ENCODE measurements at places on chromosomes 5 and 9.

DNA sequence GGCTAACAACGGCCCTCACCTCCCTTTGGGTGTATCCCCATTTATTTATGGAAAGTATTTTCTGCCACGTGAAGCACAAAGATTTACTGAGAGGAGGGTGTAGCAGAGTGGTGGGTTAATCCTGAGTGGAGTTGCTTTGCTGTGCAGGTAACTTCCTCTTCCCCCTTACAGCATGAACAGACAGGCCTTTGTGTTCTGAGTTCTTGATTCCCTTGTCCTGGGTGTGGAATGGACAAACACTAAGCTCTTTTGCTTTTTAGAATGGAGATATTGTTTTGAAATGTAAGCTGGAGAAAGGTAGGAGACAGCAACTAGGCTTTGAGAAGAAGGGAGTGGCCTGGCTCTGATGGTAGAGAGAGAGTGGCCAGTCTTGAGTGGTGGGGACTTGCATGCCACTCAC is 17.1 kb upstream of the GLRX start:
- no peak for DNase-seq

- DNase-seq: no peak
Measured at GRCh38 chr5:67998709-67999261, 216.8 kb upstream of the PIK3R1 start.

- DNase-seq: no peak
Measured at GRCh38 chr5:125057912-125058826, 311.7 kb upstream of the ZNF608 start.

DNA sequence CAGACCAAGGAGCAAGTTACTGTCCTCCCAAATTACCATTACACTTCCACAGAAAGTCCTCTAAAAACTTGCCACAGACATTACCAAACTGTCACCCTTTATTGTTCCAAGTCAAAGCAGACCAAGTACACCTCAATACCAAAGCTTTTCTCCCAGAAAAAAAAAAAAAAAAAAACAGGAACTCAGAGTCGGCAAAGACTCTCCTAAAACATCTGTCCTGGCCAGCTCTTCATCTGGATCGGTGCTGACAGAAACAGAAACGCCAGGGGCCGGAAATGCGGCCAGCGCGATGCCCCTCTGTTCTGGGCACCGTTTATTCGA is 718 bp downstream of the DEPDC1B start:
- DNase-seq: no peak

All from epithelial cell of proximal tubule (primary cell).